Pancreas (tissue), 10 donors: ENCODE measurements at places on chromosomes 1 and 21. TPM values are rescaled to one million over a fixed set of nuclear protein-coding genes. Genes with fewer than 3 reads are reported as not detected.

Gene ZNF648
- 0.09 TPM for total RNA-seq

GRCh38 chr1:175390081-175390481 is 197.5 kb upstream of the KIAA0040 start:
- H3K4me1 ChIP-seq = no peaks in the 10 kb centered on the region
- H3K27ac ChIP-seq = no peak overlapping the region
- no peak for DNase-seq
- no peaks in the 10 kb centered on the region for H3K27me3 ChIP-seq

DNA sequence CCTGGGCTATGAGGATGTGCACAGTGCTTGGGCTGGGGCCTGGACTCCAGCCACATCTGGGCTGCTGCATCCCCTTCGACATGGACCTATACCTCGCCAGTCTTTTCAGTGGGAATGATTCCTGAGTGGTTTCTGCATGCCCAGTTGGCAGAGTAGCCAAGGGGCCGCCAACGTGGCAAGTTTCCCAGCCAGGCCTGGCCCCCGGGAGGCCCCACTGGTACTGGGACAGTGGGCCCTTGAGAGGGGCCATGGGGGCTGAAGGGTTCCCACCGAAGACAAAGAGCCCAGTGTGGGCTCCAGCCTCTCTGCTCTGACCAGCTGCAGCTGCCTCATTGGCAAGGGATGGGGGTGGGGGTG is 15.4 kb downstream of the RAP1GAP start:
- H3K27me3 ChIP-seq = no peaks in the 10 kb centered on the region
- DNase-seq = no peak
- H3K36me3 ChIP-seq = no peaks in the 10 kb centered on the region
- H3K4me3 ChIP-seq = no peak overlapping the region
- peaks cover 18% of the 10 kb centered on the region for H3K4me1 ChIP-seq

DNA sequence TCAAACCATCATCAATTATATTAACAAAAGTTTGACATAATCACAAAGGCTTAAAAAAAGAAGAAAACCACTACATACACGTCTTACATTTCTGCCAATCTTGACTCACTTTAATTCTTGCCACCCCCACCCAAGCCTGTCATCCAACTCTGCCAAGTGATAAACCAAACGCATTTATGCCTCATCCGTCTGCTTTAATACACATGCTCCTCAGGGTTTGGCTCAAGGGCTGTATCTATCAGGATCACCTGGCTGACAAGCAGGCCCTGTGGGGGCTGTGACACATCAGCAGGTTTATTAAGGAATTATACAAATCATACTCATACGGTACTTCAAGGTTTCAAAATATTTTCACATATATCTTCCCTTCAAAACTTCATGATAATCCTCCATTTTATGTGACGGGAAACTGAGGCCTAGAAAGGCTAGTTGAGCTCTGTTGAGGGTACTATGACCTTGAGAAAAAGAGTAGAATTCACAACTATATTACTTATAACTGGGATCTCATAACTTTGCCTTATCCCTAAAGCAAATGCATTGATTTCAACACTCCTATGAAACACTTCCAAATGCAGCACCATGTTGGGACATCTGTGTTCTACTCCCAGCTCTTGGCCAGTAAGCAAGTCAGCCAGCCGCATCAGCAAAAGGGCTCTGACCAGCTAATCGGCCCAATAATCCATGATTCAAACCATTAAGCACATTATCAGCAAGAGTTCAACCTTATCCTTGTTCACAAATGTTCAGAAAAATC is 8.7 kb downstream of the SORT1 start:
- peaks cover 4% of the 10 kb centered on the region for H3K4me1 ChIP-seq
- H3K27ac ChIP-seq = no peak overlapping the region
- no peak overlapping the region for H3K4me3 ChIP-seq

DNA sequence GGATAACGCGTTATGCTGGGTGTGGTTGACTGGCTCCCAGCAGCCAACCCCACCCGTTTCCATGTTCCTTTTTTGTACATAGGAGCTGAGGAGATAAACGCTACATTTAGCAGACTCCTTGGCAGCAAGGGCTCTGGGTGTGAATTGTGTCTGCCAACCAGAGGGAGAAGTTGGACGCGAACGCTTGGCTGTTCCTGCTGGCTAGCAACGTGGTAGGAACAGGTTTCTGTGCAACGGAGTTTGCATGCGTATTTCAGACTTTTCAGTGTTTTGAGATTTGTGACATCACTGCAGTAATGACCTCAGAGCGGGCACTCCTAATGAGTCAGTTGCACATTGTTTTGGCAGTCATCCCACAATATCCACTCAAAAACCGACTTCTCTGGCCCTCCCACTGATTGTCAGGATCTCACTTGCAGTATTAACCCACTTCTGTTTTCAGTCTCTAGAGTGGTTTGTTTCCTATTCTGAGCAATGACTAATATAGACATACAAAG is 98.7 kb upstream of the RGS1 start:
- H3K27ac ChIP-seq = no peak overlapping the region
- H3K4me1 ChIP-seq = no peaks in the 10 kb centered on the region
- H3K4me3 ChIP-seq = no peak overlapping the region
- DNase-seq = no peak

GRCh38 chr1:93629101-93630059 is 52.3 kb downstream of the BCAR3 start:
- peak; percentile 32 for DNase-seq
- H3K27ac ChIP-seq = no peak overlapping the region
- H3K4me3 ChIP-seq = no peak overlapping the region
- H3K4me1 ChIP-seq = no peaks in the 10 kb centered on the region
- no peaks in the 10 kb centered on the region for H3K27me3 ChIP-seq

GRCh38 chr1:236890152-236891056 is 95.3 kb downstream of the MTR start:
- H3K27ac ChIP-seq = no peak overlapping the region
- H3K4me3 ChIP-seq = no peak overlapping the region
- H3K36me3 ChIP-seq = peaks cover 74% of the 10 kb centered on the region
- no peaks in the 10 kb centered on the region for H3K4me1 ChIP-seq
- H3K27me3 ChIP-seq = no peaks in the 10 kb centered on the region

Gene URB1
- total RNA-seq = 6.8 TPM

GRCh38 chr1:59100708-59101374 is 196.1 kb upstream of the FGGY start:
- no peak overlapping the region for H3K4me3 ChIP-seq
- no peak overlapping the region for H3K27ac ChIP-seq
- no peaks in the 10 kb centered on the region for H3K27me3 ChIP-seq
- H3K4me1 ChIP-seq = no peaks in the 10 kb centered on the region
- no peak for DNase-seq
- no peaks in the 10 kb centered on the region for H3K36me3 ChIP-seq

- no peaks in the 10 kb centered on the region for H3K4me1 ChIP-seq
- peak; percentile 76 for DNase-seq
- peak overlapping the region; percentile 36 for H3K27ac ChIP-seq
These were observed 40.6 kb downstream of the STUM start for GRCh38 chr1:226589008-226589733.

DNA sequence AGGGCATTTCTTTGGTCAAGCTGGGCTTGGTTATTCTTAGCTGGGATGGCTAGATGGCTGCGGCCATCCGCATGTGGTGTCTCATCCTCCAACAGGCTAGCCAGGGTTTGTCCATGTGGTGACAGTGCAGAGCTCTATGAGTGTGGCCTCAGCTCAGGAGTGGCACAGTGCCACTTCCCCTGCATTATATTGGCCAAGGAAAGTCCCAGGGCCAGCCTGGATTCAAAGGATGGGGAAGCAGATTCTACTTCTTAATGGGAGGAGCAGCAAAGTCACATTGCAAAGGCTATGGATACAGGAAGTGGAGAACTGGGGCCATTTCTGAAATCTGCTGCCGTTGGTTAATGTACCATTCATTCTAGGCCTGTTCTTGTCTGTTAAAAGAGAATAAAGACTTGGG is 34.4 kb downstream of the STUM start:
- no peaks in the 10 kb centered on the region for H3K4me1 ChIP-seq
- H3K36me3 ChIP-seq = no peaks in the 10 kb centered on the region
- H3K4me3 ChIP-seq = no peak overlapping the region

GRCh38 chr1:42176902-42177519 is 12.5 kb upstream of the GUCA2A start:
- no peaks in the 10 kb centered on the region for H3K36me3 ChIP-seq
- H3K27ac ChIP-seq = no peak overlapping the region
- DNase-seq = no peak
- no peaks in the 10 kb centered on the region for H3K27me3 ChIP-seq

DNA sequence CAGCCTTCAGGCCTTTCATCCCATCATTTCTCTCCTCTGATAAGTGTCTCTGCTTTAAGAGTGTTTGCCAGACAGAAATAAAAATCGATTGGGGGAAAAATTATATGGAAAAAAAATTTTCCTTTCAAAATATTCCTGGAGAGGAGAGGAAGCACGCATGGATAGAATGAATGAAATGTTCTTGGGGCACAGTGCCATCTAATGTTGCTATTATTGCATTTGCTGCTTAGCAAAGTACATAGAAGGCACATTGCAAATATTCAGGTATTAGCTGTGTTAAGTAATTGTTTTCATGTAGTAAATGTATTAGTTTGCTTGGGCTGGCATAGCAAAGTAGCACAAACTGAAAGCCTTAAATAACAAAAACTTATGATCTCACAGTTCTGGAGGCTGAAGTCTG is 18.1 kb downstream of the B3GALT5 start:
- no peak for DNase-seq
- no peaks in the 10 kb centered on the region for H3K4me1 ChIP-seq
- no peak overlapping the region for H3K27ac ChIP-seq
- no peaks in the 10 kb centered on the region for H3K36me3 ChIP-seq
- H3K27me3 ChIP-seq = no peaks in the 10 kb centered on the region
